ENCODE measurements at places on chromosomes 5 and 9.

- no peak for DNase-seq
Measured at GRCh38 chr5:17991775-17992174, 357.5 kb downstream of the TAF11L14 start.

DNA sequence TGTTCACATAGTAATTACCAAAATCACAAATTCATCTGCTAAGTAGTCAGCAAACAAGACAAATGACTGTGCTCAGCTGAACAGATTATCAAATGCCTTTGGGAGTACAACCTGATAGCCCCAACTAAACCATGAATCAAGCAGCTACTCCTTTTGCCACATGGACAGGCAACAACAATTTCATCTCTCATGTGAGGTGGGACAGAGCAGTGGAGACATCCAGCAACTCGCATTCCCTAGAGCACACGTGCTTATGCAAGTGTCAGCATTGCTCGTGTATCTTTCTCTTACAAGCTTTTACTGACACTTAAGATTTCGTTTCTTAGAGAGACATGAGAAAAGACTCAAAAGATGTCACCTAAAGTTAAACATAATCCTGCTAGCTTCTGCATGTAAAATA lies 42.7 kb upstream of the PPP2R2B start:
- DNase-seq, result no peak

GRCh38 chr9:122096620-122097415 lies 3.7 kb upstream of the TTLL11 start:
- DNase-seq, result no peak

DNA sequence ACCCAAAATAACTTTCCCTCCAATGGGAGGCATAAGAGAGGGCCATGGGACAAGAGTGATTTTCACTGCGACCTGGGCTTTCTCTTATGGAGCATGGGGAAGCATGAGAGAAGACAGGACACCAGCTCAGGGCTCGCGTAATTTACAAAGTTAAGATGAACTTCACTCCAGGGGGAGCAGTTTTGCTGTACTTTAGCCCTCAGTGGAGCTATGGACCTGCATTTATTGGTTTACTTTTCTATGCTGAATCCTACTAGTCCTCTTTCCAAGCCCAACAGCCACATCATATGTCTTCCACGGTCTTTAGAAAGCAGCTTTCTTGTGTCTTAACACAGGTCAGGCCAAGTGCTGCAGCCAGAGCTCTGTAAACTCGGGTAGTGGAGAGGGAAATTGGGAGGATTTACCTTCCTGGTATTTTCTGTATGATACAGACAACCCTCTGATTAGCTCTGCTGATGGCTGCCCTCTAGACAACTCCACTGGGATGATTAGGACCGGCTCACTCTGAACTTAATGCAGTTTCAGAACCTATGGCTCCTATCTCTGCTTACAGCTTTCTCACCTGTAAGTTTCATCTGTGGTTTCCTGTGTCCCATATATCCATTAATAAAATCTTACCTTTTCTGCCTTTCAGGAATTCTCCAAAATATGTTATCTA lies 581.0 kb upstream of the RORB start:
- DNase-seq, result no peak

DNA sequence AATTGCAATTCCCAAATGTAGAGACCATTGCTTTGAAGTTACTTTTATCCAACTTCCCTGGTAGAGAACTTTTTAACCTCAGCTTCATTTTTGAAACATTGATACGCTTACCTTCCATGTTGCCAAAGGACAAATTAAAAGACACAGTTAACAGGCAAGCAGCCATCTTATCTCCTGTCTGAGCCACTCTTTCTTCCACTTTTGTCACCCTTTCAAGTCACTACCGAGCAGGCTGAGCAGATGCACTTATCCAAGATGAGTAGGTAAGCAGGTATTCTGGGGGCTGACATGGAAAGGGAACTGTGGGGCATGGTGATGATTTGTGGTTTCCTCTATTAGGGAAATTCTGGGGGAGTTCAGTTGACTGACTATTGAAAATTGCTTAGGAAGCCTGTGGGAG lies 66.7 kb downstream of the DOCK2 start:
- DNase-seq, result no peak

DNA sequence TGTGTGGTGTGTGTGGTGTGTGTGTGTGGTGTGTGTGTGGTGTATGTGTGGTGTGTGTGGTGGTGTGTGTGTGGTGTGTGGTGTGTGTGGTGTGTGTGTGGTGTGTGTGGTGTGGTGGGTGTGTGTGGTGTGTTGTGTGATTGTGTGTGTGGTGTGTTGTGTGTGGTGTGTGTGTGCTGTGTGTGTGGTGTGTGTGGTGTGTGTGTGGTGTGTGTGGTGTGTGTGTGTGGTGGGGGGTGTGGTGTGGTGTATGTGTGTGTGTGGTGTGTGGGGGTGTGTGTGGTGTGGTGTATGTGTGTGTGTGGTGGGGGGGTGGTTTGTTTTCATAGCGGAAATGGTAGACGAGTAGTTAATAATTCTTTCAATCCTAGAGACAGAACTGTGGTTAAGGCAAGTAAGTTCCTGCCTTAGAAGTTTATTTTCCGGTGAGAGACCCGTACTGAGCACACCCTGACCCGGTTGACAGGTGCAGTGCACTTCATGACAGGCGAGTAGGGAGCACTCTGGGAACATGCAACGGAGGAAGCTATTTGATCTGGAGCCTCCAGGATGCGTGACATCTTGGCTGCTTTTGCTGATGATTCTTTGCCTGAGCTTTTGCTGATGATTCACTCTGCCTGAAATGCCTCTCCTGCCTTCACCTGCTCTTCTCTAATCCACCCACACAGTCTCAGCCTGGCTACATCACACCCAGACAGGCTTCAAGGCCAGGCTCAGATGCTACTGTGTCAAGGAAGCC lies 21.7 kb upstream of the FAT2 start:
- DNase-seq, result peak; percentile 62

DNA sequence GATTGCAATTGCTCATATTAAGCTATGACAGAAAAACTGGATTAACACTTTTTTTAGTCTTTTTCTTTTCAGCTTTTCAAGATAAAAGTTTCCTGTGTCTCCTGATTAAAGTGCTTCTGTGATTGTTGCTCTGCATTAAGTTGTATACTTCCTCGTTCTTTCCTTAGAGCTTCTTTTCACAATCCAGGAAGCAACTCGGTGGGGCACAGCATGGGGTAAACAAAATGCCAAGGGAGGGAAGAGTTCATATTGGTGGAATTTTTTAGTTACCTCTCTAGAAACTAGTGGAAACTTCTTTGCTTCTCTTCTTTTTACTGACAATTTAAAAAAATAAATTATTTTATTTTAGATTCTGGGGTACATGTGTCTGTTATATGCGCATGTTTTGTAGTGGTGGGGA lies 37.8 kb upstream of the ARRDC3 start:
- DNase-seq, result no peak

DNA sequence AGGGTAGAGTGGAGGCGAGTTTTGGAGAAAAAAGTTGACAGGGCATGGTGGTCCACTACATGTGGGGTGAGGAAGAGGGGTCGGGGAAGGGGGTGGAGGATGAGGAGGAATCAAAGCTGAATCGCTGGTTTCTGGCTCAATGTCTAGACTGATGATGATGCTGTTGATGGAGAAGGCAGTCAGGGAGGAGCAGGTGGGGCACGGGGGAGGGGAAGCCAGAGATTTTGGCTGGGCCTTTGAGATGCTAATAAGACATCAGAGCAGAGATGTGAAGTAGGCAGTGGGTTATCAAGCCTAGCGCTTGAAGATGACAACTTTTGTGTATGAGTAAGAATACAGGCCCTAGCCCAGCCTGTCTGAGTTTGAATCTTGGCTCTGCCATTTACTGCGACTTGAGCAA lies 32.4 kb upstream of the TTC23L start:
- DNase-seq, result no peak

DNA sequence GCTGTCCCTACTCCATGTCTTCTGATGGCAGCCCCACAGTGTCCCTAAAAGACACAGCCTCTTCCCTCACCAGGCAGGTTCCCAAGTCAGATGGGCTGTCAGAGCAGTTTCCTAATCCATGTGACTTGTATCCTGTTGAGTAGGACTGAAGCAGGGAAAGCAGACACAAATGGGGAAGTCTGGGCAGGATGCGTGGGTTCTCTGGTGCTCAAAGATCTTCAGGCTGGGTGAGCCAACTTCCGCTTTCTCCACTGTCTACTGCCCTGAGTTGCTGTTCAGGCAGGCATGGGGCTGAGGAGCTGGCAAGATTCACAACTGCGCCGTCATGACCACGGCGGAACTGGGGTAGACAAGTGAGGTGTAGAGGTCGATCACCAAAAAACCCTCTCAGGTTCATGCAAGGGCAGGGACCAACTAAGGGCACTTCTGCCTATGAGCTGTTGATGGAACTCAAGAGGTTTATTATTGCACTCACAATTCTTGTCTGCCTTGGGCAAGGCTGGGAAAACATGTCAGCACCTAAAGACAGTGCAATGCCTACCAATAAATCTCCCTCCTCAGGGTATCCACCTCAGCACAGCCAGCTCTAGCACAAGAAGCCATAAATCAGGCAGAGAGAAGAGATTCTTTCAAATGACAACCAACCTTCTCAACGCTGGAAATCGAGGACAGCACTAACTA lies 83.4 kb downstream of the RAPGEF1 start:
- DNase-seq, result peak; percentile 93

DNA sequence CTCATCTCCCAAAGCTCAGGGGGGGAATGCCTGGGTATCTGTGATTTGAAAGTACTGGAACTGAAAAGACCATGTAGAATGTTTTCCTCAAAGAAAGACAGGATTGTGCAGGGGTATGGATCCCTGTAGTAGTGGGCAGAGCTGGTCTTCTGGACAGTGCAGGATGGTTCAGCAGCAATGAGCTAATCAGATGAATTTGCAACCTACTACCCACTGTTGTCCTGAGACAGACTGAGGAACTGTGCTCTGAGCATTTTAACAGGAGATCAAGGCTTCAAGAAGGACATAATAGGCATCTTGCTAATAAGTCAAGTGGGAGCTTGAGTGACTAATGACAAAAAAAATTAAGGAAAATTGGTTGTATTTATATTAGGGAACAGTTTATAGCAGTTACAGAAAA lies 61.7 kb downstream of the FYB1 start:
- DNase-seq, result no peak

DNA sequence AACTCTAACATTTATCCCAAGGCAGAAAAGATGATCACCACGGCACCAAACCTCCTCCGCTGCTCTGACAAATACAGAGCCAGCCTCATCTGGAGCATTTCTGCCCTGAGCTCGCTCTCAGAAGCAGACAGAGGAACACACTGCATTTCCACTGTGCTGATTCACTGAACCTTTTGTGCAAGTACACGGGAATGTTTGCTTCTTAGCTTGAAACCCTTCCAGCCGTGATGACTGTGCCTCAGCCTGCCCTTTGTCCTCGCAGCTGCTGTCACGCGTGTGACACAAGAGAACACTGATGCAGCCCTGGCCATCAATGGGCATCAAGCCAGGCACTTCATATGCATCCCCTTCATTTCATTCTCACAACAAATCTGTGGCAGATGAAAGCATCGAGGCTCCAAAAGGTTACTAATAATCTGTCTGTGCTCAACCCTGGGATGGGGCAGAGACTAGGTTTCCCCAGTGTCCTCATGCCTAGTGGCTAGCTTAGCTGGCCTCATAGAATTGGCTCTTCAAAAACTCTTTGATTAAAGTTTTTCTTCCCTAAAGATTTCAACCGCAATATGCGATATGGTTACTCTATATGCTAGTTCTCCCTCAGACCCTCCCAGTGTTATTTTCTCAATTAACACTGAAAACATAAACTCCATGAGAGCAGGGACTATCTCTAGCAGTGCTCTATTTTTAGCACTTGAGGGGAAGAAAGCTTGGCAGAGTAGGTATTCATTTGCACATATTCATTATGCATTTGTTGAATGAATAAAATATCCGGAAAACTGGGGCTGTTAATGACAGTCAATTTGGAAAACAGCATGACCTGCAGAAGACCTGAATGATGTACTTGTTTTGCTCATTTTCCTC lies 7.3 kb downstream of the CDC14B start:
- DNase-seq, result no peak

DNA sequence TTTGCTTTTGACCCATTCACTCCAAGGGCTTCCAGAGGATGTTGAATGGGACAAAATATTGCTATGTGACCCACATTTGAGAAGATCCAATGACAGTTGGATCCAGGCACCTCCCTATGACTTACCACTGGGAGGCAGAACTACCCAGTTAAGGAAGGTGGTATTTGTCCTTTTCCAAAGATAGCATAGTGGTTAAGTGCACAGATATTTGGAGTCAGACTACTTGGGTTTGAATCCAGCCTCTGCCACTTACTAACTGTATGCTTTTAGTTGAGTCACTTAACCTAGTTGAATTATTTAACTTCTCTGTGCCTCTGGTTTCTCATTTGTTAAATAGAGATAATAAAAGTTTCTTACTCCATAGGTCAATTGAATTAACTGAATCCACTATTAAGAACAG lies 74.5 kb upstream of the PALM2AKAP2 start:
- DNase-seq, result no peak

DNA sequence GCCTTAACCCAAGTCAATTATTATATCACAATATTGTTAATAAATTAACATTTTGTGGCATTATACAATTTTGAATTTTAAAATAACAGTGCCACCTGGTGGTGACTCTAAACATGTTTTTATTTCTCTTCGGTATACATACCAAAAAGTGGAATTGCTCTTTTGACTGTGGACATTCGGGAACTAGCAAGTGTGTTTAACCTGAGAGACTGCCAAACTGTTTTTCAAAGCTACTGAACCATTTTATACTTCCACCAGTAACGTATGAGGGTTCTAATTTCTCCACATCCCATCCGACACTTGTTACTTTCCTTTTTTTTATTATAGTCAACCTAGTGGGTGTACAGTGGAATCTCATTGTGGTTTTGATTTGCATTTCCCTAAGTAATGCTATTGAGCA lies 18.3 kb upstream of the HSDL2 start:
- peak; percentile 45 for DNase-seq

- DNase-seq, result no peak
Measured at GRCh38 chr5:150243590-150243989, 46.0 kb downstream of the CAMK2A start.

DNA sequence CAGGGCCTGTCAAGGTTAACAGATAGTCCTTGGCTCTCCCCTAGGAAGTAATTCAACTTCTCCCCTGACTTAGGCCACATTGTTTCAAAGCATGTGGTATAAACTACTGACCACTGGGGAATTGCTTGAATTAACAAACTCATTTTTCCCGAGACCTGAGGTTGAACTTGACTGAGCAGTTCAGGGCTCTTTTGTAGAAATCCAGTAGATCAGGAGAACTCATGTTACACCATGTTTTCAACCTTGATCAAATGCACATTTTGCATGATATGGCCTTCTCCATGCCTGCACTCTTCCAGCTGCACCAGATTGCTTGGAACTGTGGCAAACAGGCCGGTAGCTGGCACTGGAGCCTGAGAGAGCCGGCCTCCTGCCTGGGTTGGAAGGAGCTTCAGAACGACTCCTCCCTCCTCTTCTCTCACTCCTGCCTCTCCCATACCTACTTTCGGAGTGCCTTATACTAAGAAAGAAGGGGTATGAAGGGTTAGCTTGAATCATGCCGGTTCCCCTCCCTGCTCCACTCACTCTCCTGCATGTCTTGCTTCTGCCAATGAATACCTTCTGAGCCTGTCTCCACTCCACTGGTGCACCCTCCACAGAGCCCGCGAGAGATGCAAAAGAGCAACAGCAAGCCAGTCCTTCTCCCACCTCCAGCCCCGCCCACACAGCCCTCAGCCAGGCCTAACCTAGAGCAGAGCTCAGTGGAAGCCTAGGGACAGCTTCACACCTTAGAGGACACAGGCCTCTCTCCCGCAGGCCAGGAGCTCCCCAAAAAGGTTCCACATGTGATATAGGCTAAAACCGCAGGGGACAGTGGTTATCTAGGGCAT lies 159.4 kb downstream of the MACROH2A1 start:
- no peak for DNase-seq

- peak; percentile 49 for DNase-seq
Measured at GRCh38 chr5:107673368-107674136, 2.8 kb upstream of the EFNA5 start.

GRCh38 chr5:143016777-143017516 lies 246.8 kb downstream of the ARHGAP26 start:
- DNase-seq, result peak; percentile 37
